Neural progenitor cell (in vitro differentiated cells): ENCODE measurements at places on chromosomes 12 and 14.

DNA sequence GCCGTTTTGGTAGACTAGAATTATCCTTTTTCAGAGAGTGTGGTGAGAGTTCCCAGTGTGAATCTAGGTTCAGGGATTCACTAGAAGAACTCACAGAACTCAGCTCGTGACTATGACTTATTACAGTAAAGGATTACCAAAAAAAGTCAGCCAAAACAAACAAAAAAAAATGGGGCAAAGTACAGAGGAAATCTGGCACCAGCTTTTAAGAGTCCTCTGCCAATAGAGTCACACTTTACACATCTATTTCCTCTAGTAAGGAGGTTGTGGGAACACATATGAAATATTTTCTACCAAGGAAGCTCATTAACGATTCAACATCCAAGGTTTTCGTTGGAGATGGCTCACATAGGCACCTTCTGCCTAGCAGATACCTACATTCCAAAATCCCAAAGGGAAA, 28.2 kb downstream of the TSPAN19 start:
- H3K27me3 ChIP-seq, result no peaks in the 10 kb centered on the region
- no peaks in the 10 kb centered on the region for H3K36me3 ChIP-seq
- H3K27ac ChIP-seq, result no peak overlapping the region
- H3K4me3 ChIP-seq, result no peak overlapping the region

GRCh38 chr12:108972358-108972757, 48.5 kb downstream of the SVOP start:
- no peaks in the 10 kb centered on the region for H3K27me3 ChIP-seq
- no peak overlapping the region for H3K27ac ChIP-seq
- H3K4me1 ChIP-seq, result peaks cover 4% of the 10 kb centered on the region

- H3K4me1 ChIP-seq, result no peaks in the 10 kb centered on the region
- DNase-seq, result peak; percentile 34
- peaks cover 65% of the 10 kb centered on the region for H3K27me3 ChIP-seq
- no peak overlapping the region for H3K27ac ChIP-seq
- no peaks in the 10 kb centered on the region for H3K36me3 ChIP-seq
Observed at GRCh38 chr12:113077057-113077858, 20.7 kb downstream of the DTX1 start.

DNA sequence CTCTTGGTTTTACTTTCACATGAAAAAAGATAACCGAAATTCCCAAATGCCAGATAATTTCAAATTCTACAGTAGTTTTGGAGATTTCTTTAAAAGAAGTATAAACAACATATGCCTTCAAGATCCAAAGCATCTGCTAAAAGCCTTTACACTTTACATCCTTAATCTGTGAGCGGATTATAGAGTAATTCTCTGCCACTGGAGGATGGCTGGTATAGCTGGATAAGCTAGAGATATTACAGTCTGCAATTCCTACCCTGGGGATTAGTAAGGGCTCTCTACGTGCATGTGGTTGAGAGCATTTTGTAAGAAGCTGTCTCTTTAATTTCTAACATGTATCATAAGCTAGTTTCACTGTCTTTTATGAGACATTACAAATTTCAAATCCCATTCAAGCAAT, 240.3 kb upstream of the HMGA2 start:
- no peaks in the 10 kb centered on the region for H3K27me3 ChIP-seq
- no peak for DNase-seq
- H3K27ac ChIP-seq, result no peak overlapping the region
- H3K4me3 ChIP-seq, result no peak overlapping the region

DNA sequence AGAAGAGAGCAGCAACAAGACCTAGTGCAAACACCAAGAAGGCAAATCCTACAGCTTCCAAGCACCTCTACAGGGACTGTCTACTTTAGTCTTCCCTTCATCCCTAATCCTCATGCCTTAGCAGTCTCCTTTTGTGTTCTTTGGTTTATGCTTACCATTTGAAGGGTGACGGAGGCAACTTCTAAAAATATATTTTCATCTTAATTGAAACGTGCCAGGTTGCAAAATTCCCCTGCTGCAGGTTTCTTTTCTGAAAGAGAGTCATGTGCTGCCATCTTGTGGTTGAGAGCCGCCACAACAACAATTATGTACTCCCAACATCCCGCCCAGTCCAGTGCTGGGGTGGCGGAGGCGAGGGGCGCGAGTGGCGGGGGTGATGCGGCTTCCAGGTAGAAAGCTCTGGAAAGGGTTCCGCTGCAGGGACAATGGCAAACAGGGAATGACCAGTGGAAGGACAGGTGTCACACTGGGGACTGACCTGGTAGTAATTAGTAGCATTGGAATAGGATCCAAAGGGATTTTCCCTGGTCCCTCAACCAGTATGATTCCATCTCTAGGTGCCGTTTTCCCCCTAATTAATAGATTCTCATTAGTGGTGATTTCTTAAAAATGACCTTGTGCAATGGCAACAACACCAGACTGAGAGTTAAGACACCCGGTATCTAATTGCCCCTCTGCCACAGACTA, 80.3 kb upstream of the GNG2 start:
- peaks cover 5% of the 10 kb centered on the region for H3K27me3 ChIP-seq
- H3K27ac ChIP-seq, result no peak overlapping the region
- H3K36me3 ChIP-seq, result no peaks in the 10 kb centered on the region
- H3K4me3 ChIP-seq, result no peak overlapping the region

GRCh38 chr14:104708606-104709268, 15.3 kb upstream of the ADSS1 start:
- no peaks in the 10 kb centered on the region for H3K36me3 ChIP-seq
- no peak overlapping the region for H3K4me3 ChIP-seq
- H3K27me3 ChIP-seq, result no peaks in the 10 kb centered on the region
- peaks cover 8% of the 10 kb centered on the region for H3K4me1 ChIP-seq
- H3K27ac ChIP-seq, result no peak overlapping the region
- DNase-seq, result peak; percentile 87

GRCh38 chr14:72808564-72808963, 85.3 kb downstream of the DPF3 start:
- no peaks in the 10 kb centered on the region for H3K36me3 ChIP-seq
- no peaks in the 10 kb centered on the region for H3K27me3 ChIP-seq
- peaks cover 15% of the 10 kb centered on the region for H3K4me1 ChIP-seq
- DNase-seq, result no peak
- no peak overlapping the region for H3K4me3 ChIP-seq

DNA sequence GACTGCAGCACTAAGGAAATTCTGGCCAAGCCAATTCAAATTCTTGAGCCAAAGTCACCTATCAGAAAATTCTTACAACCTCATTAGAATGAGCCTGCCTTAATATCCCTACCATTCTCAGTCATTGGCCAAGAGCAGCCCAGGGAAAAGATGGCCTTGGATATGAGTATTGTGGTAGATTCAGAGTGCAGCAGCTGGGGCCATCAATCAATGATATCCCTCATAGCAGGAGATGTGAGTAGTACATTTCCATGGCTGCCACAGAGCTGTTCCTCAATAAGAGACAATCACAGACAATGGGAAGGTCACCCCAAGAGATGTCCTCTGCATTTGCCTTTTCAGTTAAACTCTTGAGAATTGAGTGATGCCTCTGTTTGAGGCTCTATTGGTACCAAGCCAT, 161.6 kb downstream of the DYRK2 start:
- no peak for DNase-seq
- no peaks in the 10 kb centered on the region for H3K4me1 ChIP-seq
- H3K36me3 ChIP-seq, result no peaks in the 10 kb centered on the region
- no peaks in the 10 kb centered on the region for H3K27me3 ChIP-seq
- no peak overlapping the region for H3K27ac ChIP-seq

DNA sequence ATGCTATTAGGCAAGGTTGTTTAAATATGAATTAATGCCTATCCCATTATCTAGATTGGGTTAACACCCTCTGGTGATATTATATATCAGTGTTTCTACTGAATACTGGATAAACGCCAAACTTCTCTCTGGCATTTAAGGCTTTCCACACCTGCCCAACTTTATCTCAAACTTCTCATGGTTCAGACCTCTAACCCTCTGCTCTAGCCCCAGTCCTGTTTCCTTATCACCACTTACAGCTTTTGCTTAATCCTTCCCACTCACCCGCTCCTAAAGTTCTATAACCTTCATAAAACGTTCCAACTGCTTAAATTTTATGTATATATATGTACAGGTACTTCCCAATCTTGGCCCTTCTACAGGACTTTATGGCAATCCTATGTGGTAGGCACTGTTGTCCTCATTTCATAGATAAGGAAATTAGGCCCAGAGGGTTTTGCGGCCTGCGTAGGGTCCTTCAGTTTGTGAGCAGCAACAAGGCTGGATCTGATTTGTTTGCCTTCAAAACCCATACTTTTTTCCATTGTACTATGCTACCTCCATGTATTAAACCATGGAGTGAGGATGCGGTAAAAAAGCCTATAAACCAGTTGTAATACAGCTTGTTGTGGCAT, 1.2 kb downstream of the LPCAT3 start:
- DNase-seq, result no peak
- no peaks in the 10 kb centered on the region for H3K27me3 ChIP-seq
- H3K36me3 ChIP-seq, result no peaks in the 10 kb centered on the region
- no peak overlapping the region for H3K27ac ChIP-seq
- peak overlapping the region; percentile 84 for H3K4me3 ChIP-seq

DNA sequence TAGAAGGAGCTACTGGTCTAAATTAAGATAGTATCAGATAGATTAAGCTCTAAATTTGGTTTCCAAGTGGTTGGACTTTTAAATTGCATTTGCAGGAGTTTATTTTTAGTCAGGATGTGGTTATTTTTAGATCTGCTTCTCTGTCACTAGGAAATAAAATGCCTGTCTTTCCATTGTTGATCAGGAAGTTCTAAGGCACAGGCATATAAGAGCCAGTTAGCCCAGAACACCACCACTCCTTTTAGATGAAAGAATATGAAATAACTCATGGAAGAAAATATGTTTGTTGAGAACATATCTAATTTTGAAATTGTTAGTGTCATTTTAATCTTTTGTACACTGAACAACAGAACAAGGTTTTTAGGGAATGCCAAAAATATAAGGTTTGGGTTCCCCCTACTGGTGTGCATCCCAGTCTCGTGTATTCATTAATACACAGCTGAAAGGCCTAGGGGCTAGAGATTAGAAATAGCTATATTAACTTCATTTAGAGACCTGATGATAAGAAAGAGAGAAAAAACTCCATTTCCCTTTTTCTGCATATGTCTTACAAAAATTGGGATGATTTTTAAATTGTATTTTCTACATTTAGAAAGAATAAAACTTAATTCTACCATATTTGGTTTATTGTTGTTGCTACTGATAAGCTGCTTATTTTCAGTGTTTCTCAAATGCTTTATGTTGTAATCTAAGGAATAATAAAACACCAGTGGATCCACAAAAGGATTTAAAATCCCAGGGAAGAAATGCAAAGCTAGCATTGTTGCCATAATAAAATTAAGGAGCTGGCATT, 67.2 kb downstream of the RIC8B start:
- no peaks in the 10 kb centered on the region for H3K27me3 ChIP-seq
- H3K4me3 ChIP-seq, result no peak overlapping the region
- H3K27ac ChIP-seq, result no peak overlapping the region
- peak; percentile 68 for DNase-seq
- H3K36me3 ChIP-seq, result peaks cover 4% of the 10 kb centered on the region

- H3K27ac ChIP-seq, result no peak overlapping the region
- no peaks in the 10 kb centered on the region for H3K36me3 ChIP-seq
- H3K27me3 ChIP-seq, result no peaks in the 10 kb centered on the region
- DNase-seq, result peak; percentile 19
- H3K4me1 ChIP-seq, result peaks cover 40% of the 10 kb centered on the region
- peak overlapping the region; percentile 63 for H3K4me3 ChIP-seq
Observed at GRCh38 chr12:93378998-93379325, 1.2 kb downstream of the NUDT4 start.

DNA sequence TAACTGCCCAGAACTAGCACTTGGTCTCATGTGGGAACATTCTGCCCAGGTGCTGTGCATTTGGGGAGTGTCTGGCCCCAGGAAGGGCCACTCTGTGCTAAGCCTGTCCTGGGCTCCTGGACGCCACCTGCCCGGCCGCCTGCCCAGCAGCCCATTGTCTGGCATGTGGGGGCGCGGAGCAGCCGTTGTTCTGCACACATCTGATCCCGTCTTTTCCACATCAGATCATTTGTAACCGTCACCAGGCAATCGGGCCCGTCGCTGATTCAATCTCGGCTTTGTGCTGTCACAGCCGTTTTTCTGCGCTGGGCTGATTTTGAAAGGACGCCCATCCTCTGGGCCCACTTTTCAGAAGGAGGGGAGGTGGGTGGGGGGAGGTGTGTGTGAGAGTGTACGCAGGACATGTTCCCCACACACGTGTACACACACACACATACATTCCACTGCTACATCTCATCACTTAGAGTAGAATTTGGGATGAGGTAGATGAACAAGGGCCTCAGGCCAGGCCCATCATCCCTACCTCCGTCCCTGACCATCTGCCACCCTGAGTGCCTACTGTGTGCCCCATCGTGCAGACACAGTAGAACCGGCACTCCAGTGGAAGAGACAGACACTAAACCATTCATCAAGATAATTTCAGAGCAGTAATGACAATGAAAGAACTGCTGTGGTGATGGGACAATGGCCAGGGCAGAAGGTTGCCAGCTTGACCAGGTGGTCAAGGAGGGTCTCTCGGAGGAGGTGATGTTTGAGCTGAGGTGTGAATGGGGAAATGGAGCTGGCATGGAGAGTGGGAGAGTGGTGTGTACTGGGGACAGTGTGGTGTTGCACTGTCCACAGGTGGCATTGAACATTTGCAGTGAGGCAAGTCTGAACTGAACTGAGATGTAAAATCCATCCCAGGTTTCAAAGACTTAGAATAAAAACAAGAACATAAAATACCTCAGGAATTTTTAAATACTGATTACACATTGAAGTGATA, 19.0 kb downstream of the FAM222A start:
- H3K36me3 ChIP-seq, result no peaks in the 10 kb centered on the region
- H3K4me1 ChIP-seq, result peaks cover 40% of the 10 kb centered on the region
- peaks cover 18% of the 10 kb centered on the region for H3K27me3 ChIP-seq
- peak; percentile 61 for DNase-seq

- no peaks in the 10 kb centered on the region for H3K36me3 ChIP-seq
- DNase-seq, result no peak
- no peak overlapping the region for H3K4me3 ChIP-seq
- H3K4me1 ChIP-seq, result no peaks in the 10 kb centered on the region
- H3K27ac ChIP-seq, result no peak overlapping the region
Observed at GRCh38 chr14:24066496-24067132, 4.7 kb upstream of the CPNE6 start.

- no peaks in the 10 kb centered on the region for H3K36me3 ChIP-seq
- H3K27ac ChIP-seq, result no peak overlapping the region
- H3K4me1 ChIP-seq, result no peaks in the 10 kb centered on the region
- no peak for DNase-seq
Observed at GRCh38 chr12:10747730-10748129, 24.6 kb upstream of the YBX3 start.
